C1 segment of cervical spinal cord (tissue), 14 donors: ENCODE measurements at places on chromosomes 13 and 19.

DNA sequence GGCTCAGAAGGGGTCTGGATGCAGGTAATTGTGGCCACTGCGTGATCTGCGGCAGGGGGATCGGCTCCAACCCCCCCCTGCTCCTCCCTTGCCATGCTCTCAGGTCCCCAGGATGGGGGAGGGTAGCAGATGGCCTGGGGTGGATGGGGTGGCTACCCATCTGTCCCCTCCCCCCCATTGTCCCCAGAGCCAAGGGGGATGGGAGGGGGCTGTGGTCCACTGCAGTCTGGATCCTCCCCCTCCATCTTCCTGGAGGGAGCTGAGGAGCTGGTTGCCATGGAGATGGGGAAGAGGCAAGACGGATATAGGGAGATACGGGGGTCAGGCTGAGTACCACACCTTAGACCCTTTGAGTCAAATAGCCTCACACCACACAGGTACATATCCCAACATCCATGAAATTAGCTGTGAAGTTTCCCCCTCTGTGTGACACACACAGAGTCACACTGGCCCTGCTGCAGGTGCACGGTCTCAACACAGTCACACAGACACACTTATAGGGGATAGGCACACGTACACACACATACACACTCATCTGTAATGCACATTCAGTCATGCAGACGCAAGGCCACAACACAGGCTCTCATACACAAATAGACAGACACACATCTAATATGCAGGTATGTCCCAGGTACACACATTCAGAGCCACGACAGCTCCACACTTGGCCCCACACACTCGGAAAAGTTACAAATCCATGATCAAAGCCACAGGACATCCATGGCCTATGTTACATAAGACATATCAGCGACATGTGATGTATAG lies 1.8 kb upstream of the NOVA2 start:
- no peak for DNase-seq

DNA sequence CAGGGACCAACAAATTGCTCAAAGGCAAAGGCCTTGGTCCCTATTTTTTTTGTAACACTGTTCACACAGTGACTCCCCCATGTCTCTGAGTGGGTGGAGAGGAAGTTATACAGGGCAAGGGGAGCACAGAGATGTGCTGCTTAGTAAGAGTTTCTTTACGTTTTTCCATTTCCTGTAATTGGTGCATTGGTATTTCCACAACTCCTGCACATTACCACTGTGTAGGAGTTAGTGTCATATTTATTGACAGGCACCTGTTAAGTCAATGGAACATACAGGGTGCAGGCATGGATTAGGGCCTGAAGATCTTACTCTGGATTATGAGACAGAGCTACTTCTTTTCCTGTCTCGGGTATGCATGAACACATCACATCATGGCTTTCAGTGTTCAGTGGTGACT lies 45.2 kb downstream of the SOX21 start:
- DNase-seq: no peak

GRCh38 chr13:99033814-99034213 lies 56.0 kb upstream of the DOCK9 start:
- DNase-seq: no peak

GRCh38 chr13:72379581-72379980 lies 347.8 kb downstream of the MZT1 start:
- DNase-seq: no peak
